HS-27A (cell line): ENCODE measurements at places on chromosomes 12 and 14.
A peak's percentile ranks its signal among the peaks of the same experiment; 100 is the strongest.

DNA sequence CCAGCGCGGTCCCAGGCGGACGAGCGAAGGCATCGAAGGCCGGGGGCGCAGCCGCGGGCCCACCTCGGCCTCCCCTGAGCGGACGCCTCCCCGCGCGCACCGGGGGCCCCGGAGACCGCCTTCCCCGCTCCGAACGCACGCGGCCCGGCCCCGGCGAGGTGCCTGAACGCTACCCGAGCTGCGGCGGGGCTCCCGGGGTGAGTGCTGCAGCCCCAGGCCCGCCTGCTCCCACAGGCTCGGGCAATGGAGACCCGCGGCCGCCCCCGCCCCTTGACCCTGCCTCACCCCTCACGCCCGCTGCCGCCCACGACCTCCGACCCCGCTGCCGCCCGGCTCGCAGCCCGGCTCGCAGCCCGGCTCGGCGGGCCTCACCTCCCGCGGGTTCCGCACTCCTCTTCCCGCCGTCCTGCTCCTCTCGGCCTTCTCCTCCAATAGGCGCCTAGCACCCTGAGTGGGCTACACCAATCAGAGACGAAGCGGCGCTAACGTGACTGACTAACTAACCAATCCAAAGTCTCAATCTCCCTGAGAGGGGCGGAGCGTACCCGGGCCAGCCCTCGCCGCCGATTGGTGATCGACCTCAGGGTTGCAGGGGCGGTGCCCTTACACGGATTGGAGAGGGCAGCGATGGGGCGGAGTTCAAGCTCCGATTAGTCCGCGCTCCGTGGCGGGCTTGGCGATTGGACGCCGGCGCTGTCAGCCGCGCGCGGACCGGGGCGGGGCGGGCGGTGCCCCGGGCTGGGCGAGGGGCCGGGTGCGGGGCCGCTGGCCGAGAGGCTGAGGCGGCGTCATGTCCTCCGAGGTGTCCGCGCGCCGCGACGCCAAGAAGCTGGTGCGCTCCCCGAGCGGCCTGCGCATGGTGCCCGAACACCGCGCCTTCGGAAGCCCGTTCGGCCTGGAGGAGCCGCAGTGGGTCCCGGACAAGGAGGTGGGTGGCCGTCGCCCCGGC lies at the start of the genes XRCC3 and ZFYVE21:
Gene XRCC3, minus strand, starts transcription at position 400 of the 949 bp plus-strand sequence. CDS start 4,364 bp downstream, outside the sequence.
Gene ZFYVE21, plus strand, starts transcription at position 759 of the 949 bp plus-strand sequence. Its CDS starts 32 bp downstream, at position 791.
- peak; percentile 99 for DNase-seq

- no peak for DNase-seq
Measured at GRCh38 chr12:103588680-103589079, 1.6 kb downstream of the STAB2 start.

DNA sequence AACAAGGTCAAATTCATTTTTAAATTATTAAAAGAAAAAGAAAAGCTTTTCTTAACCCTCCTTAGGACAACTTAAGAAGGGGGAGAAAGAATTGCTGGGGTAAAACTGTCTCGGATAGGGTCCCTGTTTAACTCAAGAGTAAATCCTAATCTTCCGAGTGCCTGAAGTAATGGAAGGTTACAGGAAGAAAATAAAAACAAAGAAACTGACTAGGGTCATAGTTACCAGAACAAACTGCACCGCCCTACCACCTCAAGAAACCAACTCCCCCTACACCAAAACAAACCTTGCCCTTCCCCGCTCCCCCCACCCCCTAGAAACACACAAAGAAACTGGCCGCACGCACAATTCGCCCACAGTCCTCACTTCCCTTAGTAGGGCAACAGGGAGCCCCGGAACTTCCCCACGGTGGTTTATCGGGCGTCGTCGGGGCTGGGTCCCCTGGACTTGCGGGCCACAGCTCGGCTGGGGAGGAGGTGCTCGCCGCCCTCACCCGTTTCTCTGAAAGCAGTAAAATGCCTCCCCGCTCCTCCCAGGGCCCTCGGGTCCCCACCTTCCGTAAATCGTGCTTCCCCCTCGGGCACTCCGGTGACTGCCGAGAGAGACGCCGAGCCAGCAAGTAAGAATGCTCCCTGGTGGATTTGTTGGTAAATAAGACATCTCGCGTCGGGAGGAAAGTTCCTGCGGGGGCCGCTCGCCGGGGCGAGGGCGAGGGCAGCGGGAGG lies 2.4 kb downstream of the SINHCAF start:
- DNase-seq: no peak

DNA sequence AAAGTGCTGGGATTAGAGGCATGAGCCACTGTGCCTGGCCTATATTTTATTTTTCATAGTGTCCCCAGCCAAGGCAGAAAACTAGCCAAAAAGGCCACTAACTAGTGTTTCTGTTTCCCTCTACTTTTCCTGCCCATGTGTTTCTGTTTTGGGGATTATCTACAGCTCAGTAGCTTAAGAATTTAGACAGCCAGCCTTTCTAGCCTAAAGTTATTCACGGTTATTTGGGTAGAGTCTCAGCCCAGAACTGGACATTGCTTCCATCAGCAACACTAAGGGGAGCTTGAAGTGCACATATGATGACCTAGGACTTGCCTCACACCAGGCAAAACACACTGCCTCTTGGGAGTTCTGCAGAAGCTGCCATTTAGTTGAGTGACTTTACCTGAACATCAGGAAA lies 17.9 kb downstream of the PROX2 start:
- no peak for DNase-seq

DNA sequence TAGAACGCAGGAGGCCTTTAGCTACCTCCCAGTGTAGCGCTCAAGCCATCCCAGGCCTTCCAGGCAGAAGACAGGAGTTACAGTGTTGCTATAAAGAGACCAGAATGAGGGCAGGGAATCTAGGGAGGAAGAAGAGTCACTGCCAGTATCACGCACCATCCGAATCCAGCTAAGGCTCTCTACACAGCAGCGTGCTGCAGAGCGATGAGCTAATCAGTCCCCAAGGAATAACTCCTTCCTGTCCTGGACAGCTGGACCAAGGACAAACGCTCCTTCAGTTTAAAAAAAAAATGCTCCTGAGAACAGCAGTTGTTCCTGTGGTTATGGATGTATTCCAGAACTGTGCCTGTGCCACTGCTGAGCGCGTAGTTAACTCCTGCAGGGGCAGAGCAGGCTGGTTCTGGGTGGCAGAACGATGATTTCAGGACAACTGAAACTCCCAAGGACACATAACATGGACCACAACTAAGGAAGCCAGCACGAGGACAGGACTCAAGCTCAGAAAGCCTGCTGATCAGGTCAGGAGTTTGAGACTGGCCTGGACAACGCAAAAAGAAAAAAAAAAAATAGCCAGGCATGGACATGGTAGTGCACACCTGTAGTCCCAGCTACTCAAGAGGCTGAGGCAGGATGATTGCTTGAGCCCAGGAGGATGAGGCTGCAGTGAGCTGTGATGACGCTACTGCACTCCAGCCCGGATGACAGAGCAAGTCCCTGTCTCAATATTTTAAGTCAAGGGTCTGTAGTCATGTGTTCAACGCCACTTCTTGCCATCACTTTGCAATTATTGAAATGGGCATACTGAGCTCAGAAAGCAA lies 2.6 kb downstream of the IFFO1 start:
- peak; percentile 84 for DNase-seq

GRCh38 chr14:22416193-22416592 lies 172.8 kb downstream of the DAD1 start:
- no peak for DNase-seq

DNA sequence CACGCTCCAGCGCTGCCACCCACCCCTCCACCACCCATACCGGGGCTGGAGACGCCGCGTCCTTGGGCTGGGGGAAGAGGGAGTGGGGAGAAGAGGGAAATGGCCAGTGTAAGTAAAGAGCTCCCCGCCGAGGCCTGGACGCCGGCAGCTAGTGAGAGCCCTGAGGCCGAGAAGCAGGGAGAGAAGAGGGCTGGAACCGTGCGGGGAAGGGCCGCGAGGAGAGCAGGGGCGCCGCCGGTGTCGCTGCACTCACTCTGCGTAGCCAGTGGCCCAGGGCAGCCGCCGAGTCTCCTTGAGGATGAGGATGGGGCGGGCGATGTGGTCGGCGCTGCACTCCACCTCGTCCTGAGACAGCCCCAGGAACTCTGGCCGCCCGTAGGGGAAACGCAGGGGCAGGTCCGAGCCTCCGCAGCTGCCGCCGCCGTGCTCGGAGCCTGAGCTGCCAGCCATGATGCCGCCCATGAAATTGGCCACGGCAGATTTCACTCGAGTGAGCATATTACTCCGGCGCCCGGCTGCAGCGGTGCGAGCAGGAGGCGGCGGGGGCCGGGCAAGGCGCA lies 631 bp downstream of the PPM1H start:
- peak; percentile 17 for DNase-seq

GRCh38 chr12:131920902-131921840 lies 7.9 kb upstream of the PUS1 start:
- no peak for DNase-seq

DNA sequence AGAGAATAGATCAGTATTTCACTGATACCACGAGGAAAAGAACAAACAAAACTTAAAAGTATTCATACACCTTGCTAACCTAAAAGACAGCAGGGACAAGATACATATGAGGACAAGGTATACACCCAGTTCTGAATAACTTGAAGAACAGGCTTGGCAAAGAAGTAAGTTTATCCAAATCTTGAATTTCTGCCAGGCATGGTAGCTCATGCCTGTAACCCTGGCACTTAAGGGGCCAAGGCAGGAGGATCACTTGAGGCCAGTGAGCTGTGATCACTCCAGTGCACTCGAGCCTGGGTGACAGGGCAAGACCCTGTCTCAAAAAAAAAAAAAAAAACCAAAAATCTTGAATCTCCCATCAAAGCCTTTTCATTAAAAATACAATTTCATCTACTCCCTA lies 25.0 kb downstream of the EIF2S1 start:
- DNase-seq: no peak

- DNase-seq: no peak
Measured at GRCh38 chr14:61537563-61538463, 157.5 kb upstream of the HIF1A start.

GRCh38 chr12:66000958-66001357 lies 129.6 kb downstream of the LLPH start:
- no peak for DNase-seq

GRCh38 chr12:27236498-27236897 lies 7.6 kb upstream of the STK38L start:
- no peak for DNase-seq

DNA sequence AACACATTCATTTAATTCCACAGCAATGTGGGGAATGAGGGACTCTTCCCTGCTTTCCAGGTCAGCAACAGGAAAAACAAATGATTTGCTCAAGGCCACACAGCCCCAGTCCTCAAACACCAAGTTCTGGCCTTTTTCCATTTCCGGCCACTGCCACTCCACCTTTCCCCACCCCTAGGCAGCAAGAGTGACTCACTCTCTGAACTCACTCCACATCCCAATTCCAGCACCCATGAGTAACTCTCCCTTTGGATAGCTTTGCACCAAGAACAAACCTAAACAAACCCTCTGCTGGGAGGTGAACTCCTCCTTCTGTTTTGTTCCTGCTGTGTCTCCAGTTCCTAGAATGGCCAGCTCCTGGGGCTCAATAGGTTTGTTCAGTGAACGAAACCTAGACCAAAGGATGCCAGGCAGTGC lies 30.4 kb upstream of the PLEKHG6 start:
- peak; percentile 95 for DNase-seq

DNA sequence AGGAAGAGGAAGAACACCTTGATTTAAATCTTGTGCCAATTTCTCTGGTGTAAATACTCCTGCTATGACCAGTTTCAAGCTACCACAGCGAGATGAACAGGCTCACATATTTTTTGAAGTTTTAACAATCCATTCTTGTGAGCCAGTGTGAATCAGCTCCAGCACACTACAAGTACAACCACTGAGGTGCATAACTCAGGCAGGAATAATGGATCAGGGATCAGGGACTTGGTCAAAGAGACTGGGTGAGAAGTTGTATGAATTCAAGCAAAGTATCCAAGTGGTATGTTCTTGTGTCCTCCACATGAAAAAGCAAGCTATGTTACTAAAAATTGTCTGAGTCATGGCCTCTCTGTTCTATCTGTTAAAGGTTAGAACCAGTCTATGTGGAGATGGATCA lies 35.2 kb upstream of the KITLG start:
- no peak for DNase-seq

DNA sequence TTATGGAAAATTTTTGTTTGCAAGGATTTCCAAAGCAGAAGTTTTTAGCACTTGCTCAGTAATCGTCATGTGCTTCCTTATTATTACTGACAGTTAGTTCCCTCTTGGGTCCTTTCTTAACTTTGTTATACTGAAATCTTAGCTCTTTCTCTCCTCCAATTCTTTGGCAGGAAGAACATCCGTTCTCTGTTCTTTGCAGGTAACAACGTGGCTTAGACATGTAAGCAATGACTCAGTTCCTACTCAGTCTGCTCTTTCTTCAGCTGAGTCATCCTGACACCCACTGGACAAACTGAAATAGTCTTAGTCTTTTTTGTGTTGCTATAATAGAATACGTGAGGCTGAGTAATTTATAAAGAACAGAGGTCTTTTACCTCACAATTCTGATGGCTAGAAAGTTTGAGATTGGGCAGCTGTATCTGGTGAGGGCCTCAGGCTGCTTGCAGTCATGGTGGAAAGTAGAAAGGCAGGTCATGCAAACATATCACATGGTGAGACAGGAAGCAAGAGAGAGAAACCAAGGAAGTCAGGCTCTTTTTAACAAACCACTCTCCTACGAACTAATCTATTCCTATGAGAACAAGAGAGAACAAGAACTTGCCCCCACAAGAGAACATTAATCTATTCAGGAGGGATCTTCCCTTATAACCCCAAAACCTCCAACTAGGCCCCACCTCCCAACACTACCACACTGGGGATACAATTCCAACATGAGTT lies 49.2 kb downstream of the TESPA1 start:
- peak; percentile 26 for DNase-seq

DNA sequence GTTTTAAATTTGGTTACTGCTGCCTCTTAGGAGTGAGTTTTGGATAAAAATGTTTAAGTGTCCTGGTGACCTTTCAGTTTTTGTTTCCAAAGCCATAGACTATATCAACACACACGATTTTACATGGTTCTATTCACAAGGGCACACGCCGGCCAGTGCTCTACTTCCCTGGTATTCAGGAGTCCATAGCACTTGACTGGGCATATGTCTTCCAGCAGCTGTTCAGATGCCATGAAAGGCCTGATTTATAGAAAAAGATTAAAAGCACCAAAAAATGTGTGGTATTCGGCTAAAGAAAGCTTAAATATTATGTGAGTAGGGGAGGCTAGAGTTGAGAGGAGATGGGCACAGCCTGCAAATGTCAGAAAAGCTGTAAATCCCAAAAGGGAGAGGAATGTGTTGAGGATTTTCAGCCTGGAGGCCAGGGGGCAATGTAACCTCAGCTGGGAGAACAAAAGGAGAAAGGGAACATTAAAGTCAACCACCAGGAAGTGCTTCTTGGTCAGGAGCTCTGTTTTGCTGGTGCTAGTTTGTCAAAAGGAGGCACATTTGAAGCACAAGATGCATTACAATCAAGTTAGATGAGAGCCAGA lies 478.4 kb downstream of the RAD51B start:
- DNase-seq: no peak

DNA sequence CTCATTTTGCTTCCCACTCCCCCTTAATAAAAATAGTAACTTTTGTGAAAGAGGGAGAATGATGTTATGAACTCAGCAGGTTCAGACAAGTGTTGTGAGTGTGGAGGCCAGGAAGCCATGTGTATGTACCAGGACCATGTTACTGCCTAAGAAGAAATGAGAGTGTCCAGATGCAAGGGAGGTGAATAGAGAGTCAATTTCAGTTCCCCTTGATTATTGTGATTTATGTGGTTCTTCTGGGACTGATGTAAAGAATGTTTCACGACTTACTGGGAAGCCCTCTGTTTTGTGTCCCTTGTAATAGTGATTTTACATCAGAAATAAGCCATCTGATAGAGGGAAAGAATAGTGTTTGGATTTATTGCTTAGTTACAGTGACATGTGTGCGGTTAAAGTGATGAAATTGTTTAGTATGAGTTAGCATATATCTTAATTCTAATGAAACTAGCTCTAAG lies 32.5 kb downstream of the FBXO34 start:
- DNase-seq: no peak
